GM23248 (cell line): ENCODE measurements at places on chromosomes 13 and 19.

GRCh38 chr13:83819611-83820010, 62.7 kb downstream of the SLITRK1 start:
- DNase-seq: peak; percentile 34

GRCh38 chr13:46630431-46631178, 77.6 kb downstream of the LRCH1 start:
- no peak for DNase-seq

DNA sequence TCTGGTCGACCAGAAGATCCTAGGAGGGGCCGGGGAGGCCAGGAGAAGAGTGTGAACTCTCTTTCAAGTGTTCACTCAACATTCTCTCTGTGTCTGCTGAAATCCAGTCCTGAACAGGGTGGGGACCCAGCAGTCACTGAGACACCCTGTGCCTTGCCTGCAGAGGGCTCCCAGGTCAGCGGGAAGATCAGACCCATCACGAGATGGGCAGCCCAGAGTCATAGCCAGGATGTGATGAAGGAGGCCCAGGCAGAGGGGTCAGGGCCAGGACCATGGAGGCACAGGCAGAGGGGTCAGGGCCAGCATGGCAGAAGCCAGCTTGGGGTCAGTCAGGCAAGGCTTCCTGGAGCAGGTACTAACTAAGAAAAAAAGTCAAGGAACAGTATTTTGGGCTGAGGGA, 9.4 kb downstream of the NUMBL start:
- no peak for DNase-seq

GRCh38 chr13:96011291-96011872, 41.8 kb downstream of the UGGT2 start:
- DNase-seq: peak; percentile 28

DNA sequence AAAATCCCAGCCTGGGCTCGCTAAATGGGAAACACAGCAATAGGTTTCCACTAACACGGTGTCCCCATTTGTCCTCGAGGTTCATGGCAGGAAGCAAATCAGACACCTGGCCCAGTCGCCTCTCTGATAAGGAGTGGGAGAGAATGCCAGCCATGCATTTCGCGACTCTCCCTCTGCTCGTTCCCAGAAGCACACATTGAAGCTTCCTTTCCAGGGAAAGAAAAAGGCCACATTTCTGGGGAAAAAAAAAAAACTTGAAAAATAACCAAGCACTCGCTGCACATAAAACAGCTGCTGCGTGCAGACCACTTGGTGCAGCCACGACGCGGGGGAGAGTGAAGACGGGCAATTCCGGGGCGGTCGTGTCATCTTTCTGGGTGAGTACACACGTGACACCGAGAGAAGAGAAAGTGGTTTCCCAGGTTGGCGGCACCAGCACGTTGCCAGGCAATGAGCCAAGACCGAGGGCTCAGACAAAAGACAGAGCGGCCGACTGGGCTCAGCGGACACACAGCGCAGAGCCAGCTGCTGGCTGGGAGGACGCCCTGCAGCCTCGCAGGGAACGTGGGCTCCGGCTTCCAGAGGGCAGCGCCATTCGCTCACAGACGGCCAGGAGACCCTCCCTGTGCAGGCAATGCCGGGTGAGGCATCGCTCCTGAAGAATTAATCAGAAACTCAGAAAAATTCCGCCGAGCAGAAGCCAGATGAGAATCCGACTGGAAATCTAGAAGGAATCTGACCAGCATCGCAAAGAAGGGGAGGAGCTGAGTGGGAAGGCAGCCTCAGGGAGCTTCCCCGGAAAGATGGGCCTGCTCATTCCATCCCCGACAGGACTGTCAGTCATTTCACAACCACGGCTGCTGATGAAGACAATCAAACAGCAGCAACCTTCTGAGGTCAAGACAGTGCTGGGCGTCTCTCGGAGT, 83.2 kb upstream of the IRS2 start:
- peak; percentile 65 for DNase-seq

DNA sequence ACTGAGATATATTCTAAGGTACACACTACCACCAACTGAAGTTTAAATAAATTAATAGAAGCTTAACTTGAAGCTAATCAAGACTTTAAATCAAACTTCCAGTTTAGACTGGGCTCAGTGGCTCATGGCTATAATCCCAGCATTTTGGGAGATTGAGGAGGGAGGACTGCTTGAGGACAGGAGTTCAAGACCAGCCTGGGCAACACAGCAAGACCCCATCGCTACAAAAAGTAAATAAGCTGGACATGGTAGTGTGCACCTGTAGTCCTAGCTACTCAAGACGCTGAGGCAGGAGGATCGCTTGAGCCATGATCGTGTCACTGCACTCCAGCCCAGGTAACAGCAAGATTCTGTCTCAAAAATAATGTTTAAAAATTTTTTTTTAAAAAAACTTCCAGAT, 8.6 kb downstream of the KPNA3 start:
- no peak for DNase-seq

- no peak for DNase-seq
Observed at GRCh38 chr19:18119717-18120105, 22.1 kb downstream of the MAST3 start.

DNA sequence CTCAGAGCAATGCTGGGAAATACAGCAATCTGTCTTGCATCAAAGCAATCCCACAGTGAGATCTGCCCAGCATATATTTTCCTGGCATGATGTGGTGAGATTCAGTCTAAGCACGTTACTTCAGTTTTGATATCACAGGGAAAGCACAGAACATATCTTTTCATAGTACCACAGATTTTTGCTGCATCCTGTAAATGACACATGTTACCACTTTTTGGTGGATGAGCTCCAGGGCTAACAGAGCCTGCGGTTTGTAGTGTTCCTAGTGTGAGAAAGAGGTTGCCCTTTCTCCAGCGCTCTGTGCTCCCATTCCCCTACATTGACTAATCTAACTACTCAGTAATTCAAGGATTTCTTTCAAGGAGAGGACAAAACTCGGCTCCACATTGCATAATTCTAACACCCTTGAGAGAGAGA, 409.0 kb downstream of the GPC6 start:
- DNase-seq: peak; percentile 85

GRCh38 chr19:2014731-2015607, 545 bp downstream of the BTBD2 start:
- peak; percentile 67 for DNase-seq

DNA sequence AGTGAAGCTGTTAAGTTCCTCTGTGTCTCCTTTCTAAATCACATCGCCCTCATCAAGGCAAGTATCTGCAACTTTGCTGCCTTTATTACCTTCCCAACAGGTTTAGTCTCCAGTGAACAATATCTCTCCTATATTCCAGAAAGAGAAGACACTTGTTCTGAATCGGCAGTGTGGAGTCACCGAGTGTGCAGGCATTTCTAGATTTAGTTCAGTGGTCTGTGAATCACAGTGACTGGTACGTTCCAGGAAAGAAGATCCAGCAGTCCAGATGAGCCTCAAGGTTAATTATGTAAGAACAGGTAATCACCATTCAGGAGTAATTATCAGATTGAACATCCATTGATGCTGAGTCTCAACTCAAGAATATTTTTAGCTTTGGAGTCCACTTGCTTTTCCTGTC, 497.0 kb downstream of the FOXO1 start:
- DNase-seq: peak; percentile 54

GRCh38 chr19:28691683-28692082, 521.3 kb downstream of the UQCRFS1 start:
- DNase-seq: peak; percentile 5

GRCh38 chr19:41407271-41407670, 9.7 kb downstream of the BCKDHA start:
- DNase-seq: no peak

- no peak for DNase-seq
Observed at GRCh38 chr19:30696514-30696913, 324.3 kb downstream of the ZNF536 start.

DNA sequence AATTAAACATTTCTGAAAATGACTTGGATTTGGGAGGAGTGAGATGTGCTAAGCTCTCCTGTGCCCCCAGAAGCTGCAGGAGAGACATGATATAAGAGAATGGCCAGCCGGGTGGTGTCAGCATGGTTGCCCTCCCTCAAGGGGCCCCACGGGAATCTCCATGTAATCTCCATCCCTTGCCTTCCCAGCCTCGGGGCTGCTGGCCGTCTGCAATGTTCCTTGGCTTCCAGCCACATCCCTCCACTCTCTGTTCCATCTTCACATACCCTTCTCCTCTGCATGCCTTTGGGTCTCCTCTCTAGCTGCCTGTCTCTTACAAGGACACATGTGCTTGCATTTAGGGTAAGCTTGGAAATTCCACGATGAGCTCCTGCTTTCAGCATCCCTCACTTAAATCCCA, 172.0 kb downstream of the TSHZ3 start:
- no peak for DNase-seq

- DNase-seq: no peak
Observed at GRCh38 chr13:46166947-46167610, 14.9 kb downstream of the LCP1 start.

- DNase-seq: peak; percentile 6
Observed at GRCh38 chr19:47093841-47094240, 19.7 kb downstream of the ZC3H4 start.

- DNase-seq: no peak
Observed at GRCh38 chr13:110798081-110798994, 84.8 kb downstream of the ING1 start.

DNA sequence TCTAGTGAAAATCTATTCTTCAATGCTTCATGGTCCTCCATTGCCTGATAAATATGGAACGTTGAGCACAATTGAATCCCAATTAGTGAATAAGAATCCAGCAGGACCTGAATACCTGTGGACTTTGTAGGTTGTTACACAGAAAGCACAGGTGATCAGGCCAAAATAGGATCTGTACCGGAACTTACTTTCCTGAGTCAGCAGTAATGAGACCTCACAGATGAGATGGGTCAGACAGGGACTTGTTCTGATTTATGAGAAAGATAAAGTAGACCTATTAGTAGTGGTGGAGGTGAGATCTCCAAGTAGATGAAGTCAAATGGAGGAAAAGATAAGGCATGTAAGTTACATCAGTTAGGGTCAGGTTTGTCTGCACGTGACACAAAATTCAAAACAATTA, 351.1 kb downstream of the MTUS2 start:
- DNase-seq: no peak

- peak; percentile 56 for DNase-seq
Observed at GRCh38 chr13:42007844-42008243, 40.6 kb upstream of the DGKH start.

DNA sequence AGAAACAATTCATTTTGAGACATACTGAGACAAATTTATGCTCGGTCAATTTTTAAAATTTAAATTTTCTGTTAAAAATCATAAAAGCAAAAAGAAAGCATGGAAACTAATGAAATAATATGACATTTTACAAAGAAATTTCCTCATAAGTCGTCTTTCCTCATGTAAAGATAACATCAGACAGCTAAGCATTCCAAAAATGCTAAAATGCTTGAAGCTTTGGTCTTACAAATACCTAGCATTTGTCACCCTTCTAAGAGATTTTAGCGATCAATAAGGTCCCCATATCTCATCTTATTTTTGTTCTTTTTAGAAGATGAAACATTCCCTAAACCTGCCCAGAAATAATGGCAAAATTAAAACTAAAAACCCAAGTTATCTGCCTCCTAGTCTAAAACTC, 68.5 kb upstream of the FREM2 start:
- no peak for DNase-seq

DNA sequence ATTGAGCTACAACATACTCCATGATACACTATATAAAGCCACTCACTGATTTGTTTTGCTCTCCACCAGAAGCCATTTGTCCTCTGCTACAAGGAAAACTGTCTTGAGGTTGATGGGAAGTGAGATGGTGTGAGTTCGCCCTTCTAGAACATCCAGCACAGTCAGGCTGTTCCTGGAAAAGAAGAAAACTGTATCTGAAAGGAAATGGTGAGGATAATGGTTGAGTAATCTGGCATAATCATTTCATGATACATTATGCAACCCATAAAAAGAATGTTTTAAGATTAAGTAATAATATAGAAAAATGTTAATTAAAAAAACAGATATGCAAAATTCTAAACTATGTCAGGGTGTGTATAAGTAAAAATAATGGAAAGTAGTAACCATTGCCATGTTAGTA, 233.9 kb downstream of the RGCC start:
- peak; percentile 56 for DNase-seq

GRCh38 chr19:2762783-2763496, 20.1 kb downstream of the SGTA start:
- no peak for DNase-seq

- peak; percentile 72 for DNase-seq
Observed at GRCh38 chr19:1105008-1105872, 1.4 kb downstream of the GPX4 start.

GRCh38 chr13:100044936-100045335, 44.0 kb upstream of the PCCA start:
- no peak for DNase-seq

DNA sequence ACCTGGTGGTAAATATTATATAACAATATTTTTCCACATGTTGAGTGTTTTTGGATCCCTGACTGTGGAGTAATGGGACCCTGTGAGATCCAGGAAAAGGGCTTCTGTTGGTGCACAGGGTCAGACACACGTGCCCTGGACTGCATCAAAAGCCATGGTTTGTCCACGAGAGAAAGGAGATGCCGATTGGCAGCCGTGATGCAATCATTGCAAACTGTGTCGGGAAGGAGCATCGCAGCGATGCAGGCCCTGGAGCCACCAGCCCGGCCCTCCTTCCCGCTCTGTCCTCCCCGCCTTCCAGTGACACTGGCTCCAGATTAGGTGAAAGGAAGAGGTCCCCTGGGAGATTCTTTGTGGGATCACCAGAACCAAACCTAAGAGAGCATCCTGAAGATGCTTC, 9.1 kb downstream of the COL4A2 start:
- no peak for DNase-seq

GRCh38 chr19:52171321-52172169, at the start of gene ZNF836:
Gene ZNF836, minus strand, starts transcription at chr19:52171621. Its CDS starts 3,549 bp downstream, at chr19:52168072.
- DNase-seq: peak; percentile 89

DNA sequence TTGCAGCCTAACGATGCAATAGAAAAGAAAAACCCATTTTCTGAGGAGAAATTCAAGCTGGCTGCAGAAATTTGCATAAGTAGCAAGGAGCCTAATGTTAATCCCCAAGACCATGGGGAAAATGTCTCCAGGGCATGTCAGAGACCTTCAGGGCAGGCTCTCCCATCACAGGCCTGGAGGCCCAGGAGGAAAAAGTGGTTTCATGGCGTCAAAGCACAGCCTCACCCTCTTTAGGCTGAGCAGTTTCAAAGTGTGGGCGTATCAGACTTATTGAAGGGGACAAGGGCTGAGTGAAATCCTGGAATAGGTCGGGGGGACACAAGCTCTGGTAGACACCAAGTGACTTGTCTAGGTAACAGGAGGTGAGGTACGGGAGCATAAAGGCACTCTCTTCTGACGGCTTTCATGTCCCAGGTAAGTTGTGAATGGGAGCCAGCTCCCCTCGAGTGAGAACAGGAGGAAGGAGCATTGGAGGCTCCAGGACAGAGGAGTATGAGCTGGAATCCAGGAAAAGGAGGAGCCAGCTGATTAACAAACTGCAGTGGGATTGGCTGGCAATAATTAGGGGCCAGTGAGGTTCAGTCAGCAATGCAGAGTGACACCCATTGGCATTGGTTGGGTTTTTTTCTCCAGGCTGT, 35.8 kb downstream of the MRPL57 start:
- no peak for DNase-seq
